ENCODE measurements at places on chromosomes 3 and 15. TPM values are rescaled to one million over a fixed set of nuclear protein-coding genes. Genes with fewer than 3 reads are reported as not detected.

The TBC1D23 gene
- total RNA-seq, result 84.6 TPM

The KBTBD13 gene
- total RNA-seq, result not detected

The MGLL gene
- total RNA-seq, result 10.9 TPM

The ECT2 gene
- 14.9 TPM for total RNA-seq

The THBS1 gene
- total RNA-seq, result 1,557 TPM
